ENCODE measurements at places on chromosomes 6 and 20.
A peak's percentile ranks its signal among the peaks of the same experiment; 100 is the strongest.

DNA sequence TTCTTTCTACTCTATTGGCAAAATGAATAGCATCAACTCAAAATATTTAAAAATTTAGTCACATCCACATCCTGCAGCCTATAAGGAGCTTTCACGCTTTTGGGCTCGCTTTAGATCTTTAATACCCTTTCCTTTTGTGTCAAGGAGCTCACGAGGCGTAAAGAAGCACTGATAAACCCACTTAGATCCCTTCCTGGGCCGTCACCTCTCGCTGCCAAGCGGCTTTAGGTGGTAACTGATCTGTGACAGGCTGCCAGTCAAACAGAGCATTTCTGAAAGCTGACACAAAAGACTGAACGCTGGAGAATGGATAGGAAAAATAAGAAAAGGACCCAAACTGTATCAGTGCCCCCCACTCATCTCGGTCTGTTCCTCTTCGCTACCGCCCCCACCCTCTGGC is 385.7 kb upstream of the MMS22L start:
- DNase-seq, result no peak

- no peak for DNase-seq
These were observed 4.0 kb downstream of the ELOVL2 start for GRCh38 chr6:11040134-11040533.

DNA sequence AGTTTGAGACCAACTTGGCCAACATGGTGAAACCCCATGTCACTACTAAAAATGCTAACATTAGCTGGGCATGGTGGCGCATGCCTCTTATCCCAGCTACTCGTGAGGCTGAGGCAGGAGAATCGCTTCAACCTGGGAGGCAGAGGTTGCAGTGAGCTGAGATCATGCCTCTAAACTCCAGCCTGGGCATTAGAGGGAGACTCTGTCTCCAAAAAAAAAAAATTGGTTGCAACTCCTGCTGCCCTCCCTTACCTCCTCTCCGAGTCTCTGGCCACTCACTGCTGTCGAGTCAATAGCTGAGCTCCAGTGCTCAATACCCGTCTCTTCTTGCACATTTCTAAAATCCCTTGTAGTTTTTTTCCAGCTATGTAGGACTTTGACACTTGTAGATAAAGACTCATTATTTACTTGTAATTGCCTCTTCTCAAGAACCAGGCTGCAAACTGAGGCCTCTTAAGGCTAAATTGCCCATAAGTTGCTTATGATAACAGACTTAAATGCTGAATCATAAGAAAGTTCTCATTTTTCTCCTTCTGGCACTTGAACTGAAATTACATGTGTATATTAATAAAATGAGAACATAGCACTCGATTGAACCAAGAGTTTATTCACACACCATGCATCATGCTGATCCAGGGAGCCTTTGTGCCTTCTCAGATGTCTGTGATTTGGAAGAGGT is 13.8 kb downstream of the HECA start:
- no peak for DNase-seq

DNA sequence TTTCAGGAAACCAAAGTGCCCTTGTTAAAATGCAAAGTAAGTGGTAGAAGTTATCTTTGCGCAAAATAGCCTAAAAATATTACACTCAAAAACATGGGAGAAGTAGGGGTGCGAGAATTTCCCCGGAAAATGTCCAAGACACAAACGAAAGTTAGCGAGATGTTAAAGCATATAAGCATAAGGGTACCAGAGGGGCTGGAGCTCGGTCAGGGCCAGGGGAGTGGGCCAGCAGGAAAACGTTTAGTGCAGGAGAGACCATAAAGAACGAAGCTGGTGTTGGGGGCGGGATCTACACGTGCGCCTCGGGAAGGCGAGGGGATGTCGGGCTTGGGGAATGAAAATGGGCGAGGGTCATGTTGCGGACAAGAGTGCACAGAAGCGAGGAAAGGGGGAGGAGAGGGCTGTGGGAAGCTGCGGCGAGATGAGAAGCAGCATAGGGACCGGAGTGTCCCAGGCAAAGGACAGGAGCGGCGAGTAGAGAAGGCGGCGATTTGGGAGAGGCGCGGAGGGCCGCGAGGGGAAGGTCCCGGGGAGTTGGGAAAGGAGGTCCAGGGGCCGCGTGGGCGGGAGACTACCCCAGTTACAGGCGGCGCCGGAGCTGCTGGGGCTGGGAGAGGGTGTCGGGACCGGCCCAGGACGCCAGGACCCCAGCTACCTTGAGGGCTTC is 600 bp downstream of the XPO5 start:
- no peak for DNase-seq

- DNase-seq, result no peak
These were observed 115.6 kb upstream of the FERMT1 start for GRCh38 chr20:6238421-6238820.

DNA sequence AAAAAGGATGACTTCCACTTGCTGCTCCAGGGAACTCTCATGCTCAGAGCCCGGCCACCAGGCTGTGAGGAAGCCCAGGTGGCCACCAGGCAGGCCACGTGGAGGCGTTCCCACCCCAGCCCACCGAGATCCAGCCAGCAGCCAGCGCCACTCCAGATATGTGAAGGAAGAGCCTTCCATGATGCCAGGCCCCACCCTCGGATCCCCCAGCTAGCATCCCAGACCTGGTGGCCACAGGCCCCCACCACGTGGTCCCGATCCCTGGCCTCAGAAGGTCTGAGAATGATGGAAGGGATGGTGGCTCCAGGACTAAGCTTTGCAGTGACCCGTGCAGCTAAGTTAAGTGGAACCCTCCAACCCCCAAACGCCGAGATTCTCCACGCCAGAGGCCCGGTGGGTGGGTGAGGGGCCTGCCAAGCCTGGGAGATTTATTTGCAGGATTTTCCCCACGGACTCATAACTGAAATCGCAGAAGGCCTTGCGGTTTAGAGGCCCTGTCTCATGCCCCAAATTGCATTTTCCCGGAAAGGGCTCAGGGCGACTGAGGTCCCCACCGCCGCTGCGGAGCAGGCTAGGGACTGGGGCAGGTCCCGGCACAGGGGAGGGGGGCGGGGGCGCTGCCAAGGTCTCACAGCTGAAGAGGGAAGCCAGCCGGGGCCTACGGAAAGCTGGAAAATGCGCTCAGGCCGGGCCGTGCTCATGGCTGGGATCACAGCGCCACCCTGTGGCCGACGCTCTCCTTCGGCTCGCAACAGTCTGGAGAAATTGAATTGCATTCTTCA is 31.1 kb upstream of the CST7 start:
- DNase-seq, result peak; percentile 56

DNA sequence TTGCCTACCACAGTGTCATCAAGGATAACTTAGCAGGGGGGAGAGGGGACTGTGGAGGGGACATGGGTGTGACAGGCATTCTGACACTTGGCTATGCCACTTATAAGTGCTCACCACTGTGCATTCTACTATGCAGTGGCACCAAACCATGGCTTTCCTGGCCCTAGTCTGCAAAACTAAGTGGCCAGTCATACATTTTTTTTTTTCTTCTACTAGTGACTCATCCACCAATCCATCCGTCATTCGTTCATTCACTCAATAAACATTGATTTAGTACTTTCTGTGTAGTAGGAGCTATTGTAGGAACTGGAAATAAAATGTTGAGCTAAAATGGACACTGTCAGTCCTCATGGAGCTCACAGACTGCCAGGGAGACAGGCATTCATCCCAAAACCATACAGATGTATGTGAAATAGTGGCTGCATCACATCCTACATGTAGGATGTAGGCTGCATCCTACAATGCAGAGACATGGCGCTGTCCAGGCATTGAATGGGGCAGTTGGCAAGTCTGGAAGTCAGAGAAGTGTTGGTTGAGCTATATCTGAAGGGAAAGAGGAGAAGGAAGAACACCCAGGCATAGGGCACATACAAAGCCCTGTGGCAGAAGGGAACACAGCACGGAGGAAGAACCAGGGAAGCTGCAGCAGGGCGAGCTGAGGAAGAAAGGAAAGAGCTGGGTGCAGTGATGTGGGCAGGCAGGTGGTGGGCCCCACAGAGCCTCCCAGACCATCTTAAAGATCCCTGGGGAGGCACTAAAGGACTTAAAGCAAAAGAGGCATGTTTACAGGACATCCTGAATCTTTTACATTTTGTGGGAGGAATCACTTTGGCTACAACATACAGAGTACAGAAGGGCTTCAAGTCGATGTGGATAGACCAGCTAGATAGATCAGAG is 224.4 kb downstream of the UST start:
- DNase-seq, result no peak

GRCh38 chr20:2006452-2007361 is 12.8 kb upstream of the PDYN start:
- DNase-seq, result no peak

GRCh38 chr6:130577178-130577919 is 211.5 kb downstream of the TMEM200A start:
- no peak for DNase-seq

DNA sequence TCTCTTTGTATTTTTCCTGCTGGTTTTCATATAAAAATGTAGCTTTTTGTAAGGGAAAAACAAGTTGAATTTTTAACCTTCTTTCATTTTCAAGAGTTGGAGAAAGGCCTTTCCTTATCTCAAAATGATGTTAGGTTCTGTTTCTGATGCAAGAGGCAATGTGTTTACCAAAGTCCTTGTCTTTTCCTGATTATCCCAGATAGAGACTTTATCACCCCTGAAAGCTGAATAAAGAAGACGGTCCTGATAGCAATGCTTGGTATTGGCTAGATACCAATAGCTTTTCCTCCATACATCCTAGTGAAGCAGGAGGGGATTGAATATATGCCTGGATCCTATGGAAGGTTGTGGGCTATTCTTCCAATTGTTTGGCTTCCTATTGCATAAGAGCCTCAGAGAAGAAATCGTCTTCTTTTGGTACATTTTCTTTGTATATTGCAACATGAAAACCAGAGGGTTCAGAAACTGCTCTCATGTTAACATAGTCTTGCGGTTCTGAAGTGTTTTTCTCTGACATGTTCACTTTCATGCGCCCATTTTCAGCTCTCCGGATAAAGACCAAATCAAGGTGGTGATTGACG is 5.5 kb downstream of the PNLDC1 start:
- no peak for DNase-seq

Measured in amygdala (tissue), 56 donors.